ENCODE measurements at places on chromosomes 11 and 22.
A peak's percentile ranks its signal among the peaks of the same experiment; 100 is the strongest.

- DNase-seq, result no peak
Measured at GRCh38 chr11:128882451-128882850, 8.7 kb upstream of the KCNJ5 start.

DNA sequence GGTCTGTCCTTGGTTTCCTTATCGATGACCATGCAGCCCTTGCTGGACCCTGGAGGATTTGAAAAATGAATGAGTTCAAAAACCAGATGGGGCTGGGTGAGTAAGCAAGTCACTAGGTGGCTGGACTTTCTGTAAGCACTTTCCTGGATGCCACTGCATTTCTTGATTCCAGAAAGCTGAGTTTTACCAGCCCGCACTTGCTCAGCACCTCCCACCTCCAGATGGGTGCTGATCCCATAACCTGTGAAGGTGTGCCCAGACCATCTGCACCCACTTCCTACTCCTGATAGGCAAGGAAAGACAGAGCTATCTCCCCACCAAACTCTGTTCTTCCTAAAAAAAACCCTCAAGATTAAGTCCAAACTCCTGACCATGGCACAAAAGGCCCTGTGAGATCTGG is 21.1 kb downstream of the ASCC2 start:
- DNase-seq, result no peak

DNA sequence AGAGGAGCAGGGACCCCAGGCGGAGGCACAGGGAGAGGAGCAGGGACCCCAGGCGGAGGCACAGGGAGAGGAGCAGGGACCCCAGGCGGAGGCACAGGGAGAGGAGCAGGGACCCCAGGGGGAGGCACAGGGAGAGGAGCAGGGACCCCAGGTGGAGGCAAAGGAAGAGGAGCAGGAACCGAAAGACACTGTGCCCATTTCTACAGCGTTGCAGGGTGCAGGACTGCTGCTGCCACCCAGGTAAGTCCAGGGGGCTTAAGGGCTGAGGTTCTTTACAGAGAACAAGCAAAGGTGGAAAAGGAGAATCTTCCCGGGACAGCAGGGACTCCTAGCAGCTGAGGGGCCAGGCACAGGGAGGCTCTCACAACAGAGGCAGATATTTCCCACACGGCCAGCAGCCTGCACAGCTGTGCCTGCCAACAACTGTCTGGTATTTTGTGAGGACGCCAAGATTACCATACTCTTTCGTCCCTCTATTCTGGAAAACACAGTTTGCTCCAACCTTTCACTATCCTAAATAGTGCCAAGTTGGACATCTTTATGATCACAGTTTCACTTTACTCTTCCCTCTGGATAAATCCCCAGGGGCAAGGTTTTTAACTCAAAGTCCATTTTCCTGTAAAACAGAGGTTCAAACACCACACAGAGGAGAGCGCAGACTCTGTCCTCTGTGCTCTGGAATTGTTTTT is 39.4 kb downstream of the SHANK2 start:
- DNase-seq, result no peak

DNA sequence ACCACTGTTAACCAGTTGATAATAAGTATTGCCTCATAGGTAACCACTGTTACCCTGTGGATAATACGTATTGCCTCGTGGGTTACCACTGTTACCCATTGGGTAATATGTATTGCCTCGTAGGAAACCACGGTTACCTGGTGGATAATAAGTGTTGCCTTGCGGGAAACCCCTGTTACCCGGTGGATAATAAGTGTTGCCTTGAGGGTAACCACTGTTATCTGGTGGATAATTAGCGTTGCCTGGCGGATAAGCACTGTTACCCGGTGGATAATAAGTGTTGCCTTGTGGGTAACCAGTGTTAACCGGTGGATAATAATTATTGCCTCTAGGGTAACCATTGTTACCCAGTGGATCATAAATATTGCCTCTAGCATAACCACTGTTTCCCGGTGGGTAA is 27.3 kb upstream of the NXPE4 start:
- DNase-seq, result no peak

GRCh38 chr11:119888119-119888518 is 159.1 kb upstream of the NECTIN1 start:
- no peak for DNase-seq

- no peak for DNase-seq
Measured at GRCh38 chr22:30909306-30909705, 59.3 kb downstream of the MORC2 start.

DNA sequence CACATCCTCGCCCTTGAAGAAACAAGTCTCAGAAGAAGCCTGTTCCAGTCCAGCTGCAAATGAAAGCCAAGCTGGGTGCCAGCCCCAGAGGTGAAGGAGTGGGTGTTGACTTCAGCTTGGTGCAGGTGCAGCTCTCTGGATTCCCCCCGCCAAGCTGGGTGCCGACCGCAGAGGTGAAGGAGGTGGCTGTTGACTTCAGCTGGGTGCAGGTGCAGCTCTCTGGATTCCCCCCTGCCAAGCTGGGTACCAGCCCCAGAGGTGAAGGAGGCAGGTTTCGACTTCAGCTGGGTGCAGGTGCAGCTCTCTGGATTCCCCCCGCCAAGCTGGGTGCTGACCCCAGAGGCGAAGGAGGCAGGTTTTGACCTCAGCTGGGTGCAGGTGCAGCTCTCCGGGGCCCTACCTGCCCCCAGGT is 1234.0 kb downstream of the TBC1D22A start:
- peak; percentile 98 for DNase-seq

- DNase-seq, result no peak
Measured at GRCh38 chr11:15547685-15548084, 433.0 kb downstream of the INSC start.

- DNase-seq, result no peak
Measured at GRCh38 chr22:35148866-35149548, 83.0 kb downstream of the ISX start.

DNA sequence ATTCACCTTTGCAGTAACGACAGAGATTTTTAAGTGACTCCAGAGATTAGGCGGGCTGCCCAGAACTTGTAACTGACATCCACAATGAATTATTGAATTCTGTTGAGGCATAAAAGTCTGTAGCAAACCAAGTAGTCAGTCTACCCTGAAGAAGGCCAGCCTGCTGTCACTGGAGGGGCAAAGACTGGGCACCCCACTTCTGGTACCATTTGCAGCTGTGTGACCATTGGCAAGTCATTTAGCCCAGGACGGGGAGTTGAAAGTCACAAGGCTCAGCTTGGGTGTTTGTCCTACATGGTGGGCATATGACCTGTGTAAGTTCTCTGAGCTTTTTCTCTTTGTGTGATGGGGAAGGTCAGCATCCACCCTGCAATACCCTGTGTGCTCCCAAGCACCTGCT is 119.4 kb downstream of the ARHGAP8 start:
- DNase-seq, result no peak

DNA sequence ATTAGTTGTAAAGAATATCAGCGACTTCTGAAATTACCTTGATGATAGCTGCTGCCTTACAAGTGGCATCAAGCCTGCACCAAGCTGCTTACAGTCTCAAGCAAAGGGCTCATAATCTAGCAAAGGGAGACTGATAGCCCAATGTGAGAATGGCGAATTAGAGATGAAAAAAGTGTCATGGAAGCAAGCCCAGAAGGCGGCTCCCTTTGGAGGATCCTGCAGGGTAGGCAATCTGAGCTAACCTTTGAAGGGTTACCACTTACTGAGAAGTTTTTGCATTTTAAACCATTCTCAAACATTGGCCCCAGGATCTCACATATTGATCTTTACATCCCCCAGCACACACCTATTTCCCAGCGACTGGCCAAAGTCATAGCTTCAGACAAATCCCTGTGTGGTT is 18.5 kb downstream of the GAB2 start:
- DNase-seq, result no peak

DNA sequence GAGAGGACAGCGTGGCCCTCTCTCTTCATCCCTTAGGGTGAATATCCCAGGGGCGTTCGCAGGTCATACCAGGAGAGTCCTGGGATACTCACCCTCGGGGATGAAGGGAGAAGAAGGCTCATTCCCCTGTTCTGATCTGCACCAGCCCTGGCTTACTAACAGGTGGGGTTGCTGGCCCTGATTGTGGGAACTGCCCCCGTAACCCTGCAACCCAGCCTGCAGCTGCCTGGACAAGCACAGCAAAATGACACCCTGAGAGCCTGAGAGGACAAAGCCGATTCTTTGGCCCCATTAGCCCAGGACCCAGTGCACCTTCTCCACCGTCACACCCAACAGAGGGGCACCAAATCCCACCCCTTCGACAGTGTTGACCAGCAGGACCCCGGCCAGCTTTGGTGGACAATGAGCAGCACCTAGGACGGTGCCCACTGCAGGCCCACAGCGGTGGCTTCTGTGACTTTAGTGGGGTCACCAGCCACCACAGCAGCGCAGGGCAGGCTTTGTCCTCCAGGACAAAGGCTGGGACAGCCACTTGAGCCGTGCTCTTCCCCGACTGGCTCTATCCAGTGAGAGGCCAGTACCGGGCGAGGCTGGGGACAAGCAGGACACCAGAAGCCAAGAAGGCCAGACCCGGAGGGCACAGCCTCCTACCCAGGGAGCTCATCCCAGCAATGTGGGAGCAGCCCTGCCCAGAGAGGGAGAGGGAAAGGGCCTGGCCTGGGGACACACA is 98.5 kb upstream of the RTL6 start:
- DNase-seq, result no peak

Data from RPMI8226 (cell line).